GM23338 (cell line): ENCODE measurements at places on chromosomes 6 and 20. TPM values are rescaled to one million over a fixed set of nuclear protein-coding genes. Genes with fewer than 3 reads are reported as not detected.

OR2H2 gene
- total RNA-seq = not detected in 2 replicates

EYA2 gene
- 0.16 and 0.56 TPM in 2 replicates for total RNA-seq

GGTLC1 gene
- not detected in 2 replicates for total RNA-seq

CD40 gene
- total RNA-seq = 9.9 and 15.4 TPM in 2 replicates

PGC gene
- not detected in 2 replicates for total RNA-seq

CCHCR1 gene
- 37.0 and 46.7 TPM in 2 replicates for total RNA-seq

DPPA5 gene
- total RNA-seq = 3.0 and 7.0 TPM in 2 replicates

PDE7B gene
- 0.07 TPM in 1 of 2 replicates, not detected in the other for total RNA-seq

SLC22A7 gene
- not detected in 2 replicates for total RNA-seq

RAB44 gene
- total RNA-seq = not detected in 2 replicates

OTOR gene
- not detected in 2 replicates for total RNA-seq

SLC17A9 gene
- 24.2 and 32.0 TPM in 2 replicates for total RNA-seq

TSPO2 gene
- not detected in 2 replicates for total RNA-seq

EYS gene
- 0.38 TPM in 1 of 2 replicates, not detected in the other for total RNA-seq

SNAP91 gene
- total RNA-seq = 0.83 and 1.5 TPM in 2 replicates

ENPP1 gene
- 42.6 and 46.9 TPM in 2 replicates for total RNA-seq

NINL gene
- 22.9 and 31.2 TPM in 2 replicates for total RNA-seq

TRAPPC3L gene
- total RNA-seq = not detected in 2 replicates

FAM83C gene
- total RNA-seq = 0.10 TPM in 1 of 2 replicates, not detected in the other

CST5 gene
- total RNA-seq = not detected in 2 replicates

SPATS1 gene
- total RNA-seq = not detected in 2 replicates

TTK gene
- 78.5 and 79.6 TPM in 2 replicates for total RNA-seq

DNAAF9 gene
- total RNA-seq = 4.8 and 5.0 TPM in 2 replicates

MYCT1 gene
- 1.6 and 2.5 TPM in 2 replicates for total RNA-seq

VGLL2 gene
- total RNA-seq = 0.12 TPM in 1 of 2 replicates, not detected in the other

CAGE1 gene
- 0.07 and 0.08 TPM in 2 replicates for total RNA-seq

SNRPB2 gene
- 91.9 and 94.9 TPM in 2 replicates for total RNA-seq

GID8 gene
- total RNA-seq = 102 and 106 TPM in 2 replicates

ABHD16B gene
- not detected in 2 replicates for total RNA-seq

TGIF2 gene
- total RNA-seq = 59.8 and 63.2 TPM in 2 replicates

TRIM40 gene
- total RNA-seq = not detected in 2 replicates

SEMG1 gene
- total RNA-seq = 3.3 and 4.0 TPM in 2 replicates

PHACTR2 gene
- 44.7 and 67.7 TPM in 2 replicates for total RNA-seq

TSBP1 gene
- total RNA-seq = not detected in 2 replicates

C6orf132 gene
- total RNA-seq = 40.9 and 48.3 TPM in 2 replicates

ADGB gene
- not detected in 2 replicates for total RNA-seq

SGK2 gene
- 0.08 and 0.42 TPM in 2 replicates for total RNA-seq

RFX6 gene
- 0.31 and 0.35 TPM in 2 replicates for total RNA-seq
